Progenitor cell of endocrine pancreas (in vitro differentiated cells): ENCODE measurements at places on chromosomes 1 and 21. TPM values are rescaled to one million over a fixed set of nuclear protein-coding genes. Genes with fewer than 3 reads are reported as not detected.

Gene GLMP
- total RNA-seq = 57.1 and 59.3 TPM in 2 replicates

Gene HLX
- total RNA-seq = 0.48 and 0.53 TPM in 2 replicates

Gene CDK18
- total RNA-seq = 23.9 and 24.5 TPM in 2 replicates

Gene CHI3L2
- total RNA-seq = not detected in 2 replicates

Gene IL22RA1
- total RNA-seq = 0.13 and 0.26 TPM in 2 replicates

Gene KCNA2
- total RNA-seq = 0.05 TPM in 1 of 2 replicates, not detected in the other

Gene KPNA6
- total RNA-seq = 67.0 and 68.4 TPM in 2 replicates

Gene LAMB3
- 10.7 and 12.5 TPM in 2 replicates for total RNA-seq

Gene MXRA8
- 24.3 and 25.0 TPM in 2 replicates for total RNA-seq

Gene FOXD3
- total RNA-seq = not detected in 2 replicates

Gene PPM1J
- 0.43 and 0.71 TPM in 2 replicates for total RNA-seq

Gene DAB1
- 4.8 and 6.8 TPM in 2 replicates for total RNA-seq

Gene VWA5B1
- 0.19 and 0.24 TPM in 2 replicates for total RNA-seq

Gene ANGPTL1
- 0.22 TPM in 1 of 2 replicates, not detected in the other for total RNA-seq

Gene PDPN
- 9.5 and 13.9 TPM in 2 replicates for total RNA-seq
